H7 (cell line): ENCODE measurements at places on chromosomes 5 and 9. TPM values are rescaled to one million over a fixed set of nuclear protein-coding genes. Genes with fewer than 3 reads are reported as not detected.

DNA sequence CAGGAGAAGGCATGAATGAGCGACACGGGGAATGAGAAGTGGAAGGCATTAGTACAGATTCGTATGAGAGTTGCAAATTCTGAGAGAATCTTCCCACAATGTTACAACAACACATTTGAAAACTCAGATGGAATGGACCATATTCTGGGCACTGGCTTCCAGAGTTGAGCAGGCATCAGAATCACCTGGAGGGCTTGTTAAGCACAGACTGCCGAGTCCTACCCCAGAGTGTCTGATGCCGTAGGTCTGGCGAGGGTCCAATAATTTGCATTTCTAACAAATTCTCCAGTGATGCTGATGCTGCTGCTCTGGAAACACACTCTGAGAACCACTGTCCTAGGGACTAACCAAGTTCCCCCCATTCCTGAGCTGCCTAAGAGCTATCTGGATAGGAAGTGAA lies 2.9 kb upstream of the TLX3 start:
- DNase-seq, result no peak

The SPINK7 gene
- total RNA-seq, result not detected in 2 replicates

The ORM2 gene
- 1.2 and 2.2 TPM in 2 replicates for total RNA-seq

DNA sequence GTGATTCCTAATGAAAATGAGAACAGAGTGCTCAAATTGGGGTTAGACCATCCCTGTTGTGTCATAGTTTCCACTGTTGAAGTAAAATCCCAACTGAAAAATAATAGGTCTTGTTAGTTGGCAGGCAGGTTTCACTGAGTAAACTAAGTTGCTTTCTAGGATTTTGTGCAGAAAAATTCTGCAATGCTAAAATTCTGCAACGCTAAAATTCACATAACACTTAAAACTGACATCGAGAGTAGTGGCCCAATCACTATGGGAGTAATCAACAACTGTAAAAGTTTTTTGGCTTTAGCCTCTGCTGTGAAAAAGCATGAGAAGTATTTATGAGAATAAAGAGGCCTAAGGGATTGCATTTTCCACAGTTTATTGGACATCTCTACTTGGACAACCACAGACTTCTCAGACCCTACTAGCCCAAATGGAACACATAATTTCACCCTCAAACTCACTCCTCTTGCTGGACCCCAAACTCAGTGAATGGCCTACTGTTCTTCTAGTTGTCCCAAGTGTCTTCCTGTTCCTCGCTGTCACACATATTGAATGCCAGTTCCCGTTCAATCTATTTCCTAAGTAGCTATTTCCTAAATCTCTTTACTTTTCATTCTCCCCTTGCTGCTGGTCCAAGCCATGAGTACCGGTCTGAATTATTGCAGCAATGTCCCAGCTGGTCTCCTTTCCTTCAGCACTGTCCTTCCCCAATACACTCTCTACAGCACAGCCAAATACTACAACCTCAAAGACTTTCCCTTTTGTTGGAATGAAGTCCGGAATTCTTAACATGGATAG lies 355.4 kb downstream of the PDE4D start:
- DNase-seq, result no peak

DNA sequence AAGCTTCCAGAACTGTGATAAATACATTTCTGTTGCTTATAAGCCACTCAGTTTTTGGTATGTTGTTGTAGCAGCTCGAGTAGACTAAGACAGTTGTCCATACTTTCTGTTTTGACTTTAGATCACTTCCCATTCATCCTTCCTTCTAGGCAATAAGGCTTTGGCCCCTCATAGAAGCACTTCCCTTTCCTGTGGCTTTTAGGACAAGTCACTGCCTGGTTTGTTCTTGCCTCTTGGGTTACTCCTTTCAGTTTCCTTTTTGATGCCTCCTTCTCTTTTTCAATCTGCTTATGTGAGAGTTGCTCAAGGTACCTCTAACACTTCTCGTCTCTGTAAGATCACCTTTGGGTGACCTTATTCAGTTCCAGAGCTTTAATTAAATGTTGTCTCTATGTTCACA lies 72.4 kb upstream of the NTRK2 start:
- no peak for DNase-seq

The DPM2 gene
- 38.3 and 45.6 TPM in 2 replicates for total RNA-seq

DNA sequence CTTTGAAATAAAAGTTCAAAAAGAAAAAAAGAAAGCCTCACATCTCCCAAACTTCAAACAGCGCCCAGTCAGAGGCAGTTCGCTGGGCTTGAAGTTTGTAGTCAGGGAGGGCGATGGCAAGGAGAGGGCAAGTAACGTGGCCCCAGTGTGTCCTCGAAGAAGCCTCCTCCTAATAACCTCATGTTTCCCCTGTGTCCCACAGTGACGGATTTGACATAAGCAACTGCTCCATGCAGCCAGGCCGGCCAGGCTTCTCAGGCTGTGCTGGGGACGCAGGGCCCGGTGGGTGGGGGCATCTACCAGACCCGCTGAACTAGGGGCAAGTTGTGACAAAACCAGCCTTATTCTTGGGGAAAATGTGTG lies 172.2 kb downstream of the ERCC6L2 start:
- DNase-seq, result peak; percentile 73

The TAF1L gene
- not detected in 2 replicates for total RNA-seq

DNA sequence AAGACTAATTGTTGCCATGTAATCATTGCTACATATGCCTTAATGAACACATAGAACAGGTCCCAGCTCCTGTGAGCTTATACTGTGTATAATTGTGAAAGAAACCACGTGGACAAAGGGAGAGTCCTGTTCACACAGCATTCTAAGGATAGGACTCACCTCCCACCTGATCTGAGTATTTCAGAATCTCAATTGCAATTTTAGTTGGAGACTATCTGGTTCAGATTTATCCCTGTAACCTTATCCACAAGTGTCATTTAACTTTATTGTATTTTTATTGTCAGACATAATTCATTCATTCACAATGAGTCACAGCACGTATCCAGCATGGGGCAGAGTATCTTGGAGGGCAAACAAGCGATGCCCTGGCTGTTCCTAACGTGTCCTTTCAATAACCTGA lies 448.3 kb downstream of the NTRK2 start:
- DNase-seq, result no peak

The CCDC69 gene
- total RNA-seq, result 5.6 and 8.7 TPM in 2 replicates

DNA sequence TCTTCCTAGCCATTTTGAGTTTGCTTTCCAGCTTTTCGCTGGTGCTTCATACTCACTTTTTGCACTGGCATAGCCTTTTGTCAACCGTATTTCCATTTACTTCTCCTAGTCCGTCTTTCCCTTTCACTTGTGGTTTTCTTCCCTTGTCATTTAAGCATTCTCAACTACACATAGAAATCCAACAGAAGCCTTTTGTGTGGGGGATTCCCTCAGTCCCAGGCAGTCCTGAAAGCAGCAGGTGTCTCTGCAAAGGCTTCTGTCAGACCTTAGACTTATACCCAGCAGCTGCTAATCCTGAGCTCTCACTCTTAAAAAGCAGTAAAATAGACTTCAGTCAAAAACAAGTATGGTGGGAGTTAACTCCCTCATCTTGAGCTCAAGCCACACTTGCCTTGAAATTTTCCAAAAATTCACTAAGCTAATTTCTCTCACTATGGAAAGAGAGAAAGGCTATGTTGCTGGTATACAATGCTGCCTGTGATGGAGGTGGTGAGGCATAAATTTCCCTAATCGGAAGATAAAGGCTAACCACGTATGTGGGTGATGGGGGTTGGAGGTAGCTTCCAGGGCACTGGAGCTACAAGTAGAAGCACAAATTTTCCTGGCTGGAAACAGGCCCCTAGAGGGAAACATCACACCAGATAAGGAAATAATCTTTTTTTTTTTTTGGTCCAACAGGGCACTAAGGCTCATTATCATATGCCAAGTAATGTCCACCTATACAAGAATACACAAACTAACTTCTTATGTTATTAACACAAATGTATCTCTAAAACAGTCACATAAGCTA lies 34.8 kb upstream of the IFNK start:
- DNase-seq, result peak; percentile 42

- DNase-seq, result peak; percentile 65
Observed at GRCh38 chr9:130638284-130639123, 25.9 kb upstream of the PRDM12 start.

- DNase-seq, result peak; percentile 96
Observed at GRCh38 chr9:98192503-98193335, at the start of gene CORO2A. Gene CORO2A (minus strand): TSS chr9:98192637. CDS start chr9:98157660, 34,977 bp downstream.

The ARHGEF39 gene
- total RNA-seq, result 17.4 and 21.4 TPM in 2 replicates

The ZNF883 gene
- total RNA-seq, result 0.21 TPM in 1 of 2 replicates, not detected in the other

DNA sequence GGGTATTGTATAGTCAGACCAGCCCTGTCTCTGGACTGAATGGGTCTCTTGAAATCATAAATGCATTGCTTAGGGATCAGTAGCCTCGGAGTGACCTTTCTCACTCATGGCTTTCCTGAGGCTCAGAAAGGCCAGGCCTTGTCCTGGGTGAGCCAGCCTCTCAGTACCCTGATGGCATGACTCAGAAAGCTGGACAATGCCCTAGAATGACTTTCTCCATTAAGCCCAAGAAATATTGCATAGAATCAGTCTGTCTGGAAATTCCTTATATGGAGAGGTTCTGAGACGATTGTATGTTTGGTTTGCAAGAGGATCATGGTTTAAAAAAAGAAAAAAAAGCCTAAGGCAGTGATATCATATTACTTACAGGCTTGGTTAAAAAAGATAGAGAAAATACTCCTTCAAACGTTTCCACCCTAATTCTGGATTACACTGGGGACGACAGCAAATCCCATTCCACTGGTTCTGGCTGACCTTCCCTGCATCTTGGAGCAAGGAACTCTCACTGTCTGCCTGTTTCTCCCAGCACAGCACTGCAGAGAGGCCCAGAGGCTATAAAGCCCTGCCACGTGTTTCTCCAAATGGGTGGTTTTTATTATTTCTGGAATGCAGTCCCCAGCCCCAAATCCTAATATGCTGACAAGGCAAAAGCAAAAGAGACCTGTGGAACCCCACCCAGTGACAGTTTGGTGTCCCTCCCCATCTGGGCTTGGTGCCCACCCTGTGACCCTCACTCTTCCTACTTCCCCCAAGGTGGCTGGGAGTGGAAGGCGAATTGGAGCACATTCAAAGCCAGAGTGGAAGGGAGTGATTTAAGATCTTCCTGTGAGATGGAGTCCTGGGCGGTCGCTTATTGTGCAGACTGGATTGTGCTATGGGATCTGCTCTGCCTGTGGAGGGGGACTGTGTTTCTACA lies 34.4 kb downstream of the MAP1B start:
- no peak for DNase-seq

- no peak for DNase-seq
Observed at GRCh38 chr5:93078082-93079038, 502.7 kb downstream of the NR2F1-AS1 start.

DNA sequence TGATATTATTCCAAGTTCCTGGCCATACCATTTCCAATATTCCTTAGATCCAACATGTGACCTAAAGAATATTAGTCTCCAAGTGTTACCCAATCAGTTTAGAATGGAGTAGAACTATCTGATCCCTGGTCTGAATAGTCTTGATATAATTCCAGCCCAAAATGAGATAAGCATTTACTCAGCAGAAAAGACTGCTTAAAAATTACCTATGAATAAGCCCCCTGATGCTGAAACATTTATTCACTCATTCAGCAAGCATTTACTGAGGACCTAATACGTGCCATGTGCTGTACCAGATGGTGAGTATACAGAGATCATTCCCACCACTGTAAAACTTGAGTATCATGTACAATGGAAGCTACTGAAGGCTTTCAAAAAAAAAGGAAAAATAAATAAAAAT lies 157.0 kb downstream of the FAM114A2 start:
- no peak for DNase-seq
